C1 segment of cervical spinal cord (tissue), 14 donors: ENCODE measurements at places on chromosomes 6 and 20.

DNA sequence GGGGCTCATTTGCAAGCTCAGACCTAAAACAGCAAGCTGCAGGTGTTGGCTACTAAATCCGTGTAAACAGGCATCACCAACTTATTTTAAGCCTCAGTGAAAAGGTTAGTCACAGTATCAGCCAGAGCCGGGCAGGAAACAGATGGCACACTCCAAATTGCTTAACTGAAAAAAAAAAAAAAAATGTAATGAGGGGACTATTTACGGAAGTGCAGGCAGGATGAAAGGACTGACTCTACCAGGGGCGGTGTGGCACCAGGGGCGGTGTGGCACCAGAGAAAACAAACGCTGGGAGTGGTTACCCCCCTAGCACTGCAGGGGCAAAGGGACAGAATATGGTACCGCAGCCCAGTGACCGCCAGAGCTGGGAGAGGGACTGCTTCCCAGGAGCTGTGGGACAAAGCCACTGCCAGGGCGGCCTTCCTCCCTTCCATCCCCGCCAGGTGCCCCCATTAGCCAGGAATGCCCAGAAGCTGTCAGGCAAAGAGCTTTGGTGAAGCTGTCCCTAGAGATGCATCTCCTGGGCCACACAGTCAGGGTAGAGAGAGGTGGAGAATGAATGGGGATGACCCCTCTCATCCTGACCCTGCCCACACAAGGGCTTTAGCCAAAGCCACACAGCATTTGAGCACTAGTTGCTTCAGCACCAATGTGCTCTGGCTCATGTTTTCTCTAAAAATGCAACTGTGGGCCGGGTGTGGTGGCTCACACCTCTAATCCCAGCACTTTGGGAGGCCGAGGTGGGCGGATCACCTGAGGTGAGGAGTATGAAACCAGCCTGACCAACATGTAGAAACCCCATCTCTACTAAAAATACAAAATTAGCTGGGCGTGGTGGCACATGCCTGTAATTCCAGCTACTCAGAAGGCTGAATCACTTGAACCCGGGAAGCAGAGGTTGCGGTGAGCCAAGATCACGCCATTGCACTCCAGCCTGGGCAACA is 39.6 kb upstream of the GFOD1 start:
- peak; percentile 96 for DNase-seq

GRCh38 chr6:56729719-56730118 is 87.0 kb upstream of the DST start:
- no peak for DNase-seq

DNA sequence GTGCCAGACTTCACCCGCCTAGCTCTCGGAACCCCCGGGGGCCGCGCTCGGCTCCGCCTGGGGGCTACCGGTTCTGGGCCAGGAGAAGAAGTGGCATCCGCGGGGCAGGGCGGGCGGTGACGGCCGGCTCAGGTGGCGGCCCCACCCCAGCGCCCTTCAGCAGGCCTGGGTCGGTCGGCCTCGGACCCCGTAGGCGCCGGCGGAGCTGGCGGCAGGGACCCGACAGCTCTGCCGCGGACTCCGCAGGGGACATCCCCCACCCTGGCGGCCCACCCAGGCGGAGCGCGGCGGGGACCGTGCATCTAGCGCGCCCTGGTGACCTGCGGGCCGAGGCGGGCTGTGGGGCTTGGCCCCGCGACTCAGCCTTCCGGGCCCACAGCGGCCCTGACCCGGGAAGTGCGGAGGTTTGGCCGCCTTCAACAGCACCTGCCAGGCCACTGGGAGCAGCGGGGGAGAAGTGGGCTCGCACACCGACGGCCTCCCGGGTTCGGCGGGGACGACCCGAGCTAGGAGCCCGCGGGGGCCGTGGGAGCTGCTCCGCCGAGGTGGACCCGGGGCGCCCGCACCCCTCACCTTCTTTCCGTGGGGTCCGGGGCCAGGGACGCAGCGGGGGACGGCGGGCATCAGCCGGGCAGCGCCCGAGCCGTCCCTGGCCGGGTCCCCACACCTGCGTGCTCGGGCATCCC is 87.1 kb downstream of the TMEM242 start:
- DNase-seq, result no peak

- DNase-seq, result no peak
Measured at GRCh38 chr6:126033696-126034095, 47.4 kb downstream of the TRMT11 start.

DNA sequence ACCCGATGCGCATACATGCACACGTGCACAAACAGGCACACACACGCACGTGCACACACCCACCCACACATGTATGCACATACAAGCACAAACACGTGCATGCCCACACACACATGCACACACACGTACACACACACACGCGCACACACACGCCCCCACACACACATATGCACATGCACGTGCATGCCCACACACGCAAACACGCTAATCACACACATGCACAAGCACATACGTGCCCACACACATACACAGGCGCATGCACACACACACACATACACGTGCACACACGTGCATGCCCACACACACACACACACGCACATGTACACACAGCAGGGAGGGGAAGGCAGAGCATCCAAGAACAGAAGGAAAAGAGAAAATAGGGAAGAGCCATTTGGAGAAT is 26.8 kb upstream of the CHRNA4 start:
- no peak for DNase-seq

GRCh38 chr6:102571236-102571908 is 1177.9 kb downstream of the GRIK2 start:
- no peak for DNase-seq

GRCh38 chr6:108948181-108948661 is 100.0 kb downstream of the ARMC2 start:
- no peak for DNase-seq

DNA sequence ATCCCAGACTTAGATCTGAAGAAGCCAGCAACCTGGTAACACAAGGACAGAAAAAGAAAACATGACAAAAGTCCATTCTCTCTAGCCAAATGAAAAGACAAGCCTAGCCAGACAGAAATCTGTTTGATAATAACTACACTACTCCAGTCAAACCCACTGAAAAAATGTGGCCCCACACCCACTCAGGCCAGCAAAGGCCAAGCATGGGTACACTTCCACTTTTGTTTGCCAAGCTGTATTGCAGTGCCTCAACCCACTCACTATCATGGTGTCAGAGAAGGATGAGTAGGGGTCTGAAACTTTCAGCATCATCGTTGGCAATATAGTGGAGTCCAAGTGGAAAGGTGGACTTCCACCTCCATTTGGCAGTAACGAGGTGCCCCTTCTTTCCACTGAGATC is 45.8 kb downstream of the EPM2A start:
- no peak for DNase-seq

GRCh38 chr6:73250016-73250415 is 13.0 kb downstream of the KHDC1 start:
- no peak for DNase-seq

- DNase-seq, result no peak
Measured at GRCh38 chr6:121694801-121695251, 259.4 kb downstream of the GJA1 start.

- no peak for DNase-seq
Measured at GRCh38 chr6:2818593-2818992, 23.1 kb downstream of the SERPINB1 start.

DNA sequence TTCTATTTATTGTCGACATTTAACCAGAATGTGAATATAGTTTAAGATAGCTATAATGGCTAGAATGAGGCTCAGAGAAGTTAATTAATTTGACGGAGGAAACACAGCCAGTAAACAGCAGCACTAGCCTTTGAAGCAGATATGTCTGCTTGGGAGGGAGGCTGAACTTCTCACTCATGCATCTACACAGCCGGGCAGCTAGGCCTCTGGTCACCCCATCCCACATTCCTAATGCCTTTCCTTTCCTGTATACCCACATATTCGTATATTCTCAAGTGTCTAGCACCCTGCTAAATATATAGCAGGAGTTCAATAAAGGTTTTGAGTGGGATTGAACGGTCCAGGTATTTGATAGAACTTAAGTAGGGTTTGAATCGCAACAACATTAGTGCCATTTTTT is 230.4 kb upstream of the PDE10A start:
- DNase-seq, result no peak

DNA sequence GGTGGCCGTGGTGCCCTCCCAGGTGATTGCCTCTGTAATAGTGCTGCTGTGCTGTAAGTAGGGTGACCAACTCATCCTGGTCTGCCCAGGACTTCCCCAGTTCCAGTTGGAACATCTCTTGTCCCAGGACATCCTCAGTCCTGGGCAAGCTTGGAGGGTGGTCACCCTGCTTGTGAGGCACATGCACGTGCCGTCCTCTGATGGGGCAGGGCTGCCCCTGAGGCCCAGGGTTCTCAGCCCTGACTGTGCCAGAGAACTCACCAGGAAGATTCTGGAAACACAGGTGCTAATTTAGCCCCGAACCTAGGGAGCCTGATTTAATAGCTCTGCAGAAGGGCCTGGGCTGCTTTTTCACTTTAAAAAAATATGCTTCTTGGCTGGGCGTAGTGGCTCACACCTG is 120.9 kb upstream of the PHACTR3 start:
- no peak for DNase-seq

- DNase-seq, result no peak
Measured at GRCh38 chr6:79670789-79671188, 39.7 kb downstream of the SH3BGRL2 start.

- DNase-seq, result no peak
Measured at GRCh38 chr6:95998133-95998532, 17.6 kb upstream of the FUT9 start.

- DNase-seq, result no peak
Measured at GRCh38 chr6:97053643-97054411, 129.3 kb downstream of the KLHL32 start.

DNA sequence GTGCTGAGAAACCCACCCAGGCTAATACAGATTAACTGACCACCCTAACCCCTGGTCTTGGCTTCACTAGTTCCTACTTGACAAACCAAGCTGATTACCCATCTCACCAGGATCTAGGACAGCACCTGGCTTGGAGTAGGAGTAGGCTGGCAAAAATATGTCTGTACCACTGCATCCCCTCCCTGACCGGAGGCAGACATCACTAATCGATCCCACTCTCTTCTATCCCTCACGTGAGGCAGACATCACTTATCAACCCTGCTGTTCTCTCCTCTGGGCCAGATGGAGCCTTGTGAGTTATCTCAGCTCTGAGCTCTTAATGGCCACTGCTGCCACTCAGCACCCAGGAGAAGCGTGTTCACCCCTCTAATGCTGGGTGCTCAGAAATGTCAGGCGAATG is 324.3 kb downstream of the CDH4 start:
- DNase-seq, result no peak

- DNase-seq, result no peak
Measured at GRCh38 chr6:167472148-167472547, 147.3 kb downstream of the TTLL2 start.

GRCh38 chr6:18792866-18793265 is 405.7 kb downstream of the RNF144B start:
- no peak for DNase-seq

GRCh38 chr6:43733471-43734293 is 36.3 kb upstream of the VEGFA start:
- no peak for DNase-seq
